ENCODE measurements at places on chromosomes 13 and 19.

GRCh38 chr13:43872181-43872580 lies 7.4 kb downstream of the CCDC122 start:
- no peak for DNase-seq

DNA sequence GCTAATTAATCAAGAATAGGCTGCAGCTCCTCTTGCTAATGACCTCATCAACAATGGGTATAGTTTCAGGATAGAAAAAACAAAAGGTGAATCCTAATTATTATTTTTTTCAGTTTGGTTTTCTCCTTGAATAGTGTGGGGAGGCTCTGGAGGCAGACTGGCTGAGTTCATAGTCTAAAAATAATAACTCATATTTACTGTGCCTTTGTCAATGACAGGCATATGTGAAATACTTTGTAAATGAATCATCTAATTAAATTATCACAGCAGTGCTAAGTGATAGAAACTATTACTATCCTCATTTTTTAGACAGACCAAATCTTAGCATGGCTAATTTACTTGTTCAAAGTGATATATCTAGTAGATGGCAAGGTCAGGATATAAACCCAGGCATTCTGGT lies 1261.0 kb upstream of the SLC10A2 start:
- no peak for DNase-seq

DNA sequence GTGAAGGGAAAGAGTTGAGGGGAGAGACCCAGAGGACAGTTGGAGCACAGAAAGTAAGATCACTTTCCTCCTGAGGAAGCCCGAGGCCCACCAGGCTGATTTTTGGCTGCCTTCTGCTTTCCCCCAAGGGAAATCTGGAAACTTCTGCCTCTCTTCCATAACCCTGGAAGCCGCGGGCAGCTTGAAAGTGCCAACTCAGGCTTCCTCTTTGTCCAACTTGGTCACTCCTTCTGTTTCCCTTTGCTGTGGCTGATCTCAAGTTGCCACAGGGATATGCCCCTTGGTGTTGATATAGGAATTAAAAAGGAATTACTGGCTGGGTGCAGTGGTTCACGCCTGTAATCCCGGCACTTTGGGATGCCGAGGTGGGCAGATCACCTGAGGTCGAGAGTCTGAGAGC lies 5.7 kb upstream of the CD70 start:
- no peak for DNase-seq

DNA sequence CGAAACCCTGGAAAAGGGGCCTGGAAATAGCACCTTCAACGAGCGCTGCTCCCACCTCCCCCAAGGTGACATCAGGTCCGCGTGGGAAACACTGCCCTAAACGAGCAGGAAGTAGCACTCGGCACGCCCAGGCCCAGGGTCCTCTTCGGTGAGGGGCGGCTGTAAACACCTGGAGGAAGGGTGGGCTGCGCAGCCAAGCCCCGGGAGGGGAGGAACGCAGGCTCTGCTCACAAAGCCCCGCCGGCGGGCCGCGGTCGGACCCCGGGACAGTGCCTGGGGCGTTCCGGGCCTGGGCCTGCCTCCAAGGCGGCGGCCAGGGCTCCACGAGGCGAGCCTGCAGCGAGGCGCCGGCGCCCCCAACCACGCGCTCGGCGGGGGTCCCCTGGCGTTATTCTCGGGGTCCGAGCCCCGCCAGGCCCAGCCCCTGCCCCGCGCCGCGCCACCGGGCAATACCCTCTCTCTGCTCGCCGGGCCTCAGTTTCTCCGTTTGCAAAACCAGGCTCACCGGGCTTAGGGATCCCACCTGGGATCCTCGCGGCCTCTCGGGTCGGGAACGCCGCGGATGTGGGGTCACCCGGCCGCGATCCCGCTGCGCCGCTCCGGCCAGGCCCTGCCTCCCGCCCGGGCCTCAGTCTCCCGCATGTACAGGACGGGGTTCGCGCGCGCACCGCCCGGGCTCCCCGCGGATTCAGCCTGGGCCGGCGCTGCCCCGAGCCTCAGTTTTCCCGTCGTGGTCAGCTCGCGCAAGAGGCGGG lies 630 bp downstream of the RNF126 start:
- no peak for DNase-seq

DNA sequence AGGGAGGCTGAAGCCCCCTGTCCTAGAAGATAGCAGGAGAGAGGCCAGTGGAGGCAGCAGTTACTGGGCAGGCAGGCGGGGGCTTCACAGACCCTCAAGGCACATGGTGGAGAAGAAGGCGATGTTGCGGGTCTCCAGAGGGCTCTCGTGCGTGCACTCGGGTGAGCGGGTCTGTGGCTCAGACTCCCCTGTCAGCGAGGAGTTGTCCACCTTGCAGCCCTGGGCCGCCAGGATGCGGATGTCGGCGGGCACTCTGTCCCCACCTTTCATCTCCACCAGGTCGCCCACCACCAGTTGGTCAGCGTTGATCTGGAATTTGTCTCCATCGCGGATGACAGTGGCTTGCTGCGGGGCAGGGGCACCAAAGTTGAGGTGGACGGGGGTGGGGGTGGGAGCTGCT lies 3.2 kb downstream of the ATP4A start:
- DNase-seq = no peak

DNA sequence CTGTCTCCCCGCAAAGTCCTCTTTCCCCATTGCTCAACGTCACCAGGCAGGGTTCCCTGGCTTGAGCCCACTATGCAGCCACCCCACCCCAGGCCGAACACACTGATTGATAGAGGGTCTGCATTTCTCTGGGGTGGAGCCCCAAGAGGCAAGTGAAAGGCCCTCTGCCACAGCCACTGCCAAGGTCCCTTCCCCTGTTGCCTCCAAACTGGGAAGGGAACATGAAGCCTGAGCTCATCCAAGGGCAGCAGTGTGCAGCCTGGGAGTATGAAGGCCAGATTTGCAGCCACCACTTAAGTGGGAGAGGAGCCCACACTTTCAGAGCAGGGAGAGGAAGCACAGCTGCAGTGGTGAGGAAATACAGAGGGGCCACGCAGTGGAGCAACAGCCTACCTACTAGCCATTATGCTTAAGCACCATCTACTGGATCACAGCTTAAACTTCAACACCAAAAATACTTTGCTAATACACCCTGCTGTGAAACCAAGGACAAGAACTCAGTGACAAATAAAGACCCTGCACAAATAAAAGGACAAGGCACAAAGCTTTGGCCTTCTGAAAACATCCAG lies 48.6 kb downstream of the UBL3 start:
- no peak for DNase-seq

DNA sequence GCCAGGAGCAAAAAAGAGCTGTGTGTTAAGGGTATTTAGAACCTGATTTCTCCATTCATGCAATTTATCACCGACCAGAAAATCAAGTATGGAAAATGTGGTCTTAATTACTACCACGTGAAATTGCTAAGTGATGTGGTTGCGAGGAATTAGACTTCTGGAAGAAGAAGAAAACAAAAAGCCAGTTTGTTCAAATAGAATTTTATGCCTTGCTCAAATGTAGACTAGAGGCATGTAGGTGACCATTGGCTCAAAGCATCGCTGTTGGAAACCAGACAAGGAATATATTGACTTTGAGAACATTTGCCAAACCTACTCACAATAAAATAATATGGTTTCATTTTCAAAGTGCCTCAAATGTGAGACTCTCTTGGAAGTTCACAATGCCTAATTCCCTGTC lies 57.3 kb upstream of the LRCH1 start:
- no peak for DNase-seq

DNA sequence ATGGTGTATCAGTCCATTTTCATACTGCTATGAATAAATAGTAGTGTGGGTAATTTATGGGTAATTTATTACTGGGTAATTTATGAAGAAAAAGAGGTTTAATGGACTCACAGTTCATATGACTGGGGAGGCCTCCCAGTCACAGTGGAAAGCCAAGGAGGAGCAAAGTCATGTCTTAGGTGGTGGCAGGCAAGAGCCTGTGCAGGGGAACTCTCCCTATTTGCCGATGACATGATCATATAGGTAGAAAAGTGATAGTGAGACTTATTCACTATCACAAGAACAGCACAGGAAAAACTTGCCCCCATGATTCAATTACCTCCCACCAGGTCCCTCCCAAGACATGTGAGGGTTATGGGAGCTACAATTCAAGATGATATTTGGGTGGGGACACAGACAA lies 1137.7 kb downstream of the UQCRFS1 start:
- DNase-seq = no peak
